CD14-positive monocyte (primary cell): ENCODE measurements at places on chromosomes 6 and 20.

- DNase-seq, result no peak
Observed at GRCh38 chr6:47490676-47491075, 13.1 kb downstream of the CD2AP start.

DNA sequence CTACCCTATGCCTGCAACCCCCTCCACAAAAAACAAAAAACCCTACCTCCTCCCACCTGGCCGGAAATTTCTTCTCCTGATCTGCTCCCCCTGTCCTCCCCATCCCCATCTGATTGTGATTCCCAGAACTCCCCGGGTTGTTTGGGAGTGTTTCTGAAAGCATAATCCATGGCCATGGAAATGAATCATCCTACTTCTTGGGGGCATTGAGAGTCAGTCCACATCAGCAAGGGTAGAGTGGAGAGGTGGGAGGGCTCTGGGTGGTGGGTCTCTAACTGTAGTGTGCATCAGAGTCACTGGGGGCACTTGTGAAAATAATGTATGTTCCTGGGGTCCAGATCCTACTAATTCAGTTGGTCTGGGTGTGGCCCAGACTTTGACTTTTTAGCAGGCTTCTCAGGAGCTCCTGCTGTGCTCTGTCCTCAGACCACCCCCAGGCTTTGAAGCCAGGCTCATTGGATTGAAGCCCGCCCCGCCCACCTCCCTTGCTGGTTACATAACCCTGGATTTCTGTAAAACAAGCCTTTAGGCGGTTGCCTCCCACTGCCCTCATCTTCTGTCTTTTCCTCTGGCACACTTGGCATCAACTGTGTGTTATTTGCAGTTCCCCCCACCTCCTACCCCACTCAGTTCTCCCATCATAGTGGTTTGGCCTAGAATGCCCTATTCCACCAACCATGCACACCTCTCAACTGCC, 10.5 kb downstream of the PIGT start:
- no peak for DNase-seq

DNA sequence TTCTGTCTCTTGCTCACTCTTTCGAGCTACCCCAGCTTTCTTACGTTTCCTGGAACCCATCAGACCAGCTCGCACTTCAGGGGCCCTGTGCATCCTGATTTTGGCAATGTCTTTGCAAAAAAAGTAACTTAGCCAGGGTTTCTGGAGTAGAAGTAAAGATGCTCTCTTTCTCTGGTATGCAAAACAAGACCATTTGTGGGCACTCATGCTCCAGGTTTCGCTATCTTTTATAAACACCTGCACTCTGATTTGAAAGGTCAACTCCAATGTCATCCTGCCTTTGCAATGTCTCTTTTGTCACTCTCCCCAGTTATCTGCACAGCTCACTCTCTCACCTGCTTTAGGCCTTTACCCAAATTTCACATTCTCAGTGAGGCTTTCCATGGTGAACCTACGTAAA, 869.1 kb downstream of the QKI start:
- DNase-seq, result no peak

- DNase-seq, result no peak
Observed at GRCh38 chr6:170561555-170561954, 7.4 kb downstream of the TBP start.

DNA sequence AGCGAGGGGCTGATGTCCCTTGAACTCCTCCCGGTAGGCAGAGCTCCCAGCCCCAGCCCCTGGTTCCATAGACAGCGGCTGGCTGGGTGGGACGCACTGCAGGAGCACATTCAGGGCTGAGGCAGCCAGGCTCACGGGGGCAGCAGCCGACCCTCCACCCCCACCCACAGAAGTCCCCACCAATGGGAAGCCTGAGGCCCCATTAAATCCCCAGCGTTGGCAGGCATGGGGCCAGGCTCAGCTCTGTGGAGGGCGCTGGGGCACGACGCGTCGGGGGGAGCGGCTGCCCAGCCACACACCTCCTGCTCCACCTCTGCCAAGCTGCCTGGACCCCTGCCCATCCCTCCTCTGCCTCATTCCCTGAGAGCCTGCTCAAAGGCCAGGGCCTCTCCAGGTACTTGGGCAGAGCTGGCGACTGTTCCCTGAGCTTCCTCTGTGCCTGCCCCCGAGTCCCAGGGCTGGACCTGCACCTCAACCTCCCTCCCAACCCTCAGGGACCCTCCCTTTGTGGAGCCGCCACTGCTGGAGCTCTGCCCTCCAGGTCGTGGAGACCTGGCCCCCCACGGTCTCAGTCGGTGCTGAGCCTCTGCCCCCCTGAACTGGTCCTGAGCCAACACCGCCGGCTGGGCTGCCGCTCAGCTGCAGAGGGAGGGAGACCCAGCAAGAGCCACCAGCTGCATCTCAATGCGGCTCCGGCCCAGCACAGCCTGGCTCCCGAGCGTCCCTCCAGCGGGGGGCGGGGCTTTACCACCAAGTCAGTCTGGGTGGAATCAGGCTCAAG, 9.1 kb downstream of the CHRNA4 start:
- no peak for DNase-seq

DNA sequence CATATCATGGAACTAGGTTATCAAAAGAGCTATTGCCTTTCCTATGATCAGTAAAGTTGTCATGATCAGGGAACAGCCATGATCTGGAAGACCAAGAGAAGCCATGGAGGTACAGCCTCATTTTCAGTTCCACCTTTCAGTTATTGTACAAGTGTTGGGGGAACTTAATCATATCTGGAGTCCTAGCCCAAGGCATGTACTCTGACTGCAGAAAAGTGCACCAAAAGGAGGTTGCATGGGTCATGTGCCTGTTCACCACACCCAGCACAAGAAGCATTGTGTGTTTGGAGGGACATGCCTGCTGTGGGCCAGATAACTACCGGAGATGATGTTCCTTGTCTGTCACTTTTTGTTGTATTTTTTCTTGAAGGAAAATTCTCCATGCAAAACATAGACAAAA, 185.8 kb upstream of the MAN1A1 start:
- no peak for DNase-seq

GRCh38 chr6:23181356-23182110, 612.2 kb downstream of the HDGFL1 start:
- no peak for DNase-seq

DNA sequence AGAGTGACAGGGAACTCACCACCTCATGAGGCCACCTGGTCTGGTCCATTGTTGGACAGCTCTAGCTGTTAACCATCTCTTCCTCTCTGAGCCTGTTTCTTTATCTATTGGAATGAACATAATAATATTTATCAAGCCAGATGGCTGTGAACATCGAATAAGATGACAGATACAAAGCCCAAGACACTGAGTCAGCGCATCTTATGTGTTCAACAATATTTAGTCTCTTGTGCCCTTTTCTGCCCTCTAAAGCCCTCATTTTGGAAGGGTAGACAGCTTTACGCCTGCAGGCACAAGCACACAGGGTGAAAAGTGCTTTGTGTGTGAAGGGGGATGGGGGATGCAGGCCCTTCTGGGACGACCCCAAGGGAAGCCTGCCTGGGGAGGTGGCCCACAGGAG, 164.0 kb downstream of the GRM4 start:
- DNase-seq, result no peak

DNA sequence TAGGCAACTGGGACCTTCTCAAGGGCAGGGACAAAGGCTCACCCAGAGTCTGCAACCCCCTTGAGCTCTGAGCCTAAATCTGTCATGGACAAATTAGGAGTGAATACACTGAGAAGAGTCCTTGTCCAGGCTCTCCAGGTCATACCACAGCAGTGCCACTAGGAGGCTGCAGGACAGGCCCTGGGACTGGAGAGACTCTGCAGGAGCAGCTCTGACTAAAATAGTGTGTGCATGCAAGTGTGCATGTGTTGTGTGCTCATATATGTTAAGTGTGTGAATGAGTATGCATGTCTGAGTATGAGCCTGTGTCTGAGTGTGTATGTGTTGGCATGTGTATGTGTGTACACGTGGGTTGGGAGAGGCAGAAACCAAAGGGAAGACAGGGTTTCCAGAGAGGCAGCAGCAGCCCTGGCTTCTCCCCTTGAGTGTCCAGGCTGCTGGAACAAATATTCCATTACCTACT, 27.1 kb downstream of the MRPL14 start:
- no peak for DNase-seq

DNA sequence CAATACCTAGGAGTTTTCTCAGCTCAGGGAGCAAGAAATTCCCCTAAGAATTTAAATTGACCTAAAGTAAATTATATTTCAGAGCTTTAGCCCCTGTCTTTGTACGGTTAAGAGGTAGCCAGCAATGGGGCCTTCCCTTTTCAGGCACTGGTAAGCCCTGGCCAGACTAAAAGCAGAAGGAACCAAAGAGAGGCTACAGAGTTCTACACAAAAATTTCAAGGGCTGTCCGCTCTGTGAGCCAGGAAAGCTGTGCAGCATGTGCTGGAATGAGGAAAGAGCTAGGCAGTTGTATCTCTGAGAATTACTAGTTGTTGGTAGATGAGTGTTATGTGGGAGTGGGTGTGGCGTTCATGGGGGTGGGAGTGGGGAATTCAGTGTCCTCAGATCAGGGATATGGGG, 96.3 kb upstream of the MAFB start:
- no peak for DNase-seq

DNA sequence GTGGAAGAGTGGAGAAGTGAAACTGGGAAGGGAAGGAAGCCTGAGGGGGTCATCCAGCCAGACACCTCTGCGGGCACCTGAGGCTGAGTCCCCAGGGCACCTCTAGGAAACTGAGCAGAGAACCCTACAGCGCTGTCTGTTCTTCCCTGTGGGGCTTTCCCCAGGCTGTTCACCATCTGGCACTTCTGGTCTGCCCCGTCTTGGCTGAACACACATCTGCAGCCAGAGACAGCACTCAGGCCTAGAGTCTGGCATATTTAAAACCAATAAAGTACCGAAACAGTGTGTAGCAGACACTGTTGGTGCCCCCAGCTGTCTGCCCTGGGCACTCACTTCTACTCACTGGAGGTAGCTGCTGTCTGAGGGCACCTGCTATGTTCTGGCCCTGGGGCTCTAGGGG, 9.4 kb upstream of the ARFGEF2 start:
- DNase-seq, result no peak

- DNase-seq, result no peak
Observed at GRCh38 chr6:170286246-170286933, 4.5 kb downstream of the DLL1 start.

DNA sequence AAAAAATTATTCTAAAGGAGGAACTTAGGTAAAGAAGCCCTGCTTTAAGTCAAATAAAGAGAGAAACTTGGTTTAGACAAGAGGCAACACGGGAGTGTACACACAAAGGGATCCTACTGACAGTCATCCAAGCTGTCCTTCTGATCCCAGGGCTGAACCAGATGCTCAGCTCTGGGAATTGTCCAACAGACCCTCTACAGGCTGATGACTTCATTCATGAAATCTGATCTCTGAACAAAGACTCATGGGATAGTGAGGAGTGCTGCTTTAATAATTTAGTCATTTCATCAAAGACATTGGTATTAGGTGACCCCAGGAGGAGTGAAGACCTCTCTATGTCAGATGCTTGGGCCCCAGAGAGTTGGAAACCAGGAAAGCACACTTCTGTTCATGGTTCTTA, 65.6 kb upstream of the ARMH2 start:
- no peak for DNase-seq

GRCh38 chr20:58069796-58070663, 158.4 kb downstream of the ANKRD60 start:
- DNase-seq, result no peak

- DNase-seq, result peak; percentile 80
Observed at GRCh38 chr20:20710443-20711315, 1.8 kb downstream of the RALGAPA2 start.

DNA sequence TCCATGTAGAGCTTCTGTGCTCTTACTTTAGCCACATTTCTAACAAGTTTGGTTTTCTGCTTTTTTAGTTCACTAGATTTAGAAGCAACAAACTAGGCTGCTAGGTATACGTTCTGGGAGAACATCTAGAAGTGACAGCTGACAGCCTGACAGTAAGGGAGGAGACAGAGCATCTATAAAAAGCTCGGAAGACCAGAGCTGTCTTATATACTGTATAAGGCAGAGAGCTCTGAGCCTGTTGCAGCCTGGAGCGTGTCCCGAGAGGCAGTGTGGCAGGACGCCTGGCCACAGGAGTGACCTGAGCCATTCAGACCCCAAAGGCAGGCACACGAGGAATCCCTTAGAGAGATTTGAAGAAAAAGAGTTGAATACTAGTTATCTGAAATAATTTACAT, 24.6 kb downstream of the PPP1R14C start:
- DNase-seq, result no peak

GRCh38 chr6:91213229-91213901, 626.5 kb upstream of the MAP3K7 start:
- no peak for DNase-seq

GRCh38 chr6:136244061-136244616, 6.0 kb downstream of the MTFR2 start:
- no peak for DNase-seq

DNA sequence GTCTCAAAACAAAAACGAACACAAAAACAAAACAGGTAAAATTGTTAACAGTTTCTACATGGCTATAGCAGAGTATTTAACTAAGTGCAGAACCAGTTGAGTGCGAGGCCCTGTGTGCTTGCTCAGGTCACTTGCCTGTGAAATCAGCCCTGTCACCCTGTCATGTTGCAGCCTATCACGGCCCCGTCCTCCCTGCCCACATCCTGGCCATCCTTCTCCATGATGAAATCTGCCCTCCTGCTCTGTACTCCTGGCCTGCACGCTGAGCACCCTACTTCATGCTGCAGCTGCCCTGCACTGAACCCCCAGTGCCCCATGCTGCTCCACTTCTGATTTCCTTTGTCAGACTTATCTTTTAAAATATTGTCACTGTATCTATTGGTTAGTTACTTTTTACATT, 62.4 kb downstream of the DTD1 start:
- no peak for DNase-seq

- DNase-seq, result no peak
Observed at GRCh38 chr6:155854787-155855186, 399.1 kb upstream of the NOX3 start.

DNA sequence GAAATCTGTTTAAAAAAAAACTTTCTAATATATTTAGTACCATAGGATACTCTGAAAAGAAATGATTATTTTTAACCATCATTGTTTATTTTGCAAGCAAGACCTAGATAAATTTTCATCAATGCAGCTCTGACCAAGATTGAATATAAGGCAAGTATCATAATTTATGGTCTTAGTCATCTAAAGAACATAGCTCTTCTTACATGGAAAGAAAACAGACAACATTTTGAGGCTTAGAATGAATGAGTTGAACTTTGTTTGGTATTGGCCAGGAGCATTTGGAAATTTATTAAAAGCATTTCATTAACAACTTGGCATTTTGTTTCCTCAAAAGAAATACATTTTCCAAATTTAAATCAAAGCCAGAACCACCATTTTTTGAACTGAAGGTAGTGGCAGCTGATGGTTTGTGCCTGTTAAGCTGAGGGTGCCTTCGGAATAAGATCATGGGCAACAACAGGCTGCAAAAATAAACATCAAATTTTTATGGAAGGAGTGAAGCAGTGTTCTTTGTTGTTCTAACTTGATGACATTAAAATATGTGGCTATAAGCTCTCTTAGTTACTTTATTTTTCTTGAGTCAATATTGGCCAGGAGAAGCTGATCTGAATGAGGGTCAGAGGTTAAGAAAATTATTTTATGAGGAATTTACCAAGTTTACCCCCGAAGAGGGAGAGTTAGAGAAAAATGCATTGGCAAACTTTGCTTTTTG, 6.7 kb upstream of the ATXN1 start:
- no peak for DNase-seq
